Left renal cortex interstitium (tissue), 4 donors: ENCODE measurements at places on chromosomes 6 and 20. TPM values are rescaled to one million over a fixed set of nuclear protein-coding genes. Genes with fewer than 3 reads are reported as not detected.

- no peak for DNase-seq
Observed at GRCh38 chr20:23000232-23000947, 34.7 kb upstream of the SSTR4 start.

Gene SIGLEC1
- 0.92 TPM for polyA plus RNA-seq

- no peak for DNase-seq
Observed at GRCh38 chr6:10314163-10314955, 100.5 kb downstream of the TFAP2A start.

Gene GPX5
- not detected for polyA plus RNA-seq

- DNase-seq: no peak
Observed at GRCh38 chr6:13273202-13273930, 55.0 kb downstream of the TBC1D7 start.

DNA sequence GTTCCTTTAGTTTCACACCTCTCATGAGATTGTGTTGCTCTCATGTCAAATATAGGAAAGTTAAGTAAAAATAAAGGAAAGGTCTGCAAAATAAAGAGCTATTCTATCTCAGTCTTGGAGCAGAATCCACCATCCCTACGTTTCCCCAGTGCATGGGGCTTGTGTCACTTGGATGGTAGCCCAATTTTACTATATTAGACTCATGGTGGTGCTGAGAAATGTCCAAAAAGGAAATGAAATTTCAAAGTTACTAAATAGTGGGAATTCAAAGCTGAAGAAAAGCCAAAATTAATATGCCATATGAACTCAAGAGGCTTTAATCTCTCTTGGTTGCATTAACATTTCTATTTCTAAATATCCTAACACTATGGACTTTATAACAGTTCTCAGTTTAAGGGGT, 1283.3 kb upstream of the GJE1 start:
- no peak for DNase-seq

DNA sequence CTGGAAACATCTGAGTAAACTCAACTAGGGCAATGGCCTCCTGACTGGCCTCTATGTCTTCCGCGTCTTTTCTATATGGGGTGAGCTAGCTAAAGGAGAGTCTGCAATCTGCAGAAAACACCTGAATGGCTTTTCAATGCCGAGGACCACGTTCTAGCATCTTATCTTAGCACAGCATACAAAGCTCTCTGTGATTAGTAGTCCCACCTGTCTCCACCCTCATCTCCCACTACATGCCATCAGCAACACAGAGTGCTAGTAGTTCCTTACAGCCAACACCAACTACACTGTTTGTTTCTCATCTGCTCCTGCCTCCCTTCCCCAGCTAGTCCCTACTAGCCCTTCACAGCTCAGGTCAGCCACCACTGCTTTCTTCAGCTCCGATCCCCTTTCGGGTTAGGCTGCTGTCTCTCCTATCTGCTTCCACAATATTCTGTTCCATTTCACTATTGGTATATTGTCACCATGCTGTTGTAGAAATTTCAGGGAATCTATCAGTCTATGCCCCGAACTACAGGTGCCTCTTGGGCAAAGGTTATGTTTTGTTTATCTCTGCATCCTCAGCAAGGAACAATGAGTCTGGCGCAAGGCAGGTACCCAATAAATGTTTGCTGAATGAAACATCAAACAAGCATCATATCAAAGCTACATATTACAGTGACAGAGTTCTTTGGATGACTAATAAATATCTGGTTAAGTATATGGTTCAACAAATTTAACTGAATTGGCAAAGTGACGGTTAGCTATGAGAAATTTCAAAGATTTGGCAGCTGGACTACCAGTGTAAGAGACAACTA, 12.2 kb downstream of the LYRM4 start:
- DNase-seq: no peak

GRCh38 chr20:40493071-40493470, 196.0 kb downstream of the MAFB start:
- DNase-seq: peak; percentile 48

GRCh38 chr20:23488996-23489395, 1.9 kb upstream of the CST8 start:
- DNase-seq: no peak

Gene FOXP4
- 34.4 TPM for polyA plus RNA-seq

Gene NFS1
- 36.2 TPM for polyA plus RNA-seq

GRCh38 chr6:33313105-33313708, 671 bp downstream of the TAPBP start:
- DNase-seq: no peak

Gene XKR7
- 0.32 TPM for polyA plus RNA-seq

- no peak for DNase-seq
Observed at GRCh38 chr6:7424967-7425807, 35.6 kb downstream of the RIOK1 start.

Gene DNAH8
- polyA plus RNA-seq: 0.41 TPM

Gene ATP6V1G2
- polyA plus RNA-seq: 6.4 TPM

DNA sequence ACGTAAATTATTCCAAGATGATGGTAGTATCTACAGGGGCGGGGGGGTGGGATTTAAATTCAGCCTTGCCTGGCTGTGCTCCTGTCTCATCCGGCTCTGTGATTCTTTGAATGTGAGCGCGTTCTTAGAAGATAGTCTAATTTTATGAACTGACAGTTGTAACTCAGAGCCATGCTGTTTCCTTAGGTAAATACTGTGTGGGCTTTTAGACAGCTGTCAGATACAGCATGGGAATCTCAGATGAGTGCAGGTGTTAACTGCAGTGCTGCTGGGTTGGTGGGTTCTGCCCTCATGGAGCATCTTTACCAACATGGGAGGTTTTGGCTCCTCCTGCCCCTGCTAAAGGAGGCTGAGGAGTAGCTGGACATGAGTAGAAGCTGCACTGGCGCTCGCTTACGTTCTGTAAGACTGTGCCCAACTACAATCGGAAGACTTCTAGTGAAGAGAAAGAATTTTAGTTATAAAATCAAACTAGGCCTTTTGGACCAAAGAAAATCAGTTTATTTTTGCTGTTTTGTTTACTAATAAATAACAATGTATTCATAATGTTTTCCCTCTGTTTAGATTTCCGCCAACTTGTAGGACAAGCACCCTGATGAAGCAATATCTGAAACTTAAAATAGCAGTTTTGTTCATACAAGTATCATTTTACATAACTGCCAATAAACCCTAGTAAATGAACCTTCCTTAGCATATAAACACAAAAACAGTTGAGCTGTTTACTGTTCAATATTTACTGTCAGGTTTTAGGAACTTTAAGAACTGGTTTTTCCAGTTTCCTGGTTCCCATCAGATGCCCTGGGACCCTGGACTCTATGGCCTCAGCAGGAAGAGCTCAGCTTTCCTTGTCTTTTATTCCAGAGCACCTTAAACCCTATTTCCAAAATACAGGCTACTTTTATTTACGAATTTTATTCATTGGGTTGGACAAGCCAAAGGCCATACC, 66.1 kb downstream of the FAM120B start:
- DNase-seq: no peak

DNA sequence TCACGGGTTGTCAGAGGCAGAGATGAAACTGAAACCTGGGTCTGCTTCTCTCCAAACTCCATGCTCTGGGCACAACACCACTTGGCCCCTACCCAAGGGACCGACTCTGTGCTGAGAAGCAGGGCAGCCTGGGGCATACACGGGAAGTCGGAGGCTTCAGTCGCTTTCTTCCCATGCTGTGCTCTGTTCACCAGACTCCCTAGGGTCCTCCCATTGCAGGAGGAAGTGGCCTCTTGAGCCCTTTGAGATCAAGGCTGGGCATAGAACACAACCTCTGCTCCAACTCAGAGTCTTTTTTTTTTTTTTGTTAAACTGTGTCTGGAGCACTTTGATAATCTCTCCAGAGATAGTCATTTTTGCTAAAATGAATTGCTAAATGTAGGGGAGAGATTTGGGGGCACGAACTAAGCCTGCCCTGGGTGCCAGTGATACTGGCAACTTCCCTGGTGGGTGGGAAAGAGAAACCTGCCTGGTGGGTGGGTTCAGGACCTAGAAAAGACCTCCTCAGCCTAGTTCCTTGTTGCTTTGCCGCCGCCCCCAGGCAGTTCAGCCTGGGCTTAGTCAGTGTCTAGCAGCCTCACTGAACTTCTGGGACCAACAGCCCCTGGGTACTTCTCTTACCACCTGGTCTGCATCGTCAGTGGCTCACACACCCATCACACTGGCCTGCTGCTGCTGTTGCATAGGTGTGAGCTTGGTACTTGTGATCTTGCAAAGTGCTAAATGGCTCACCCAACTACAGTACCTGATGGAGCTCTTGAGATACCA, 62.0 kb downstream of the PPP1R14C start:
- DNase-seq: no peak
